ENCODE measurements at places on chromosomes 5 and 9.

- DNase-seq, result no peak
Measured at GRCh38 chr9:108743901-108744371, 111.8 kb downstream of the ACTL7B start.

DNA sequence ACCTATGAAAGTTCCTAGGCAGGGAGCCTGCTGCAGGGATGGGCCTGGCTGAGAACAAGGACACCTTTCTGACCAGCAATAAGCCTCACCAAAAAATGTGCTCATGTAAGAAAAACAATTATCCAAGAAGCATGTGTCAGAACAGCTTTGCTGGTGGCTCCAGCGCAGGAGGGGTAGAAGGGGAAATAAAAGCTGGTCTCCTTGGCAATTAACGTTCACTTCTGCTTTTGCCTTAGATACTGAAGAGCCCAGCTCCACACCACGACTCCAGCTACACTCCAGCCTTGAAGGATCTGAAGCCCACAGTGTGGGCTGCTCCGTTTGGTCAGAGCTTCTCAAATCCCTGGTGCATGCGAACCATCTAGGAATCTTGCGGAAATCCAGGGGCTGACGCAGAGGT lies 107.6 kb upstream of the PHYKPL start:
- no peak for DNase-seq

DNA sequence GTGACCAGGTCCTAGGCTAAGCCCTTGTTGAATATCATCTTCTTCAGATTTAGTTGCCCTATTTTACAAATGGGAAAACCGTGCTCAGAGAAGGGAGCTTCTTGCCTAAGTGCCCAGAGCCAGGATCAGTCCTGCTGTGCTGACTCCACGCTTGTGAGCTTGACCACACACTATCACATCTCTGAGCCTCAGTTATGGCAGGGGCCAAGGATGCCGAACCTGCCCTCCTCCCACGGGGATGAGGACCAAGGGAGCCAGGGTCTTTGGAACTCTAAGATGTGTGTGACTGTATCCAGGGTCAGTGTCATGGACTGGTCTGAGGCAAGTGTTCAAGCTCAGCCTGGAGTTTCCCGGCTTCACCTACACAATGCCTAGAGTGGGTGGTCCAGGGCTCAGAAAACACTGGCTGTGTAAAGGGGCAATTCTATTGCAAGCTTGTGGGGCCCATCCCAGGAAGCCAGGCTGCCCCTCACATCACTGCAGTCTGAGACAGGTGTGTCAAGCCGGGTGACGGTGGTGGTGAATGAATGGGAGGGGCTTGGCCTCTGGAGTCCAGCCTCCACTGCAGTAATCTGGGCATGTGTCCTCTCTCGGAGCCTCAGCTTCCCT lies 235.7 kb downstream of the PBX3 start:
- DNase-seq, result no peak

DNA sequence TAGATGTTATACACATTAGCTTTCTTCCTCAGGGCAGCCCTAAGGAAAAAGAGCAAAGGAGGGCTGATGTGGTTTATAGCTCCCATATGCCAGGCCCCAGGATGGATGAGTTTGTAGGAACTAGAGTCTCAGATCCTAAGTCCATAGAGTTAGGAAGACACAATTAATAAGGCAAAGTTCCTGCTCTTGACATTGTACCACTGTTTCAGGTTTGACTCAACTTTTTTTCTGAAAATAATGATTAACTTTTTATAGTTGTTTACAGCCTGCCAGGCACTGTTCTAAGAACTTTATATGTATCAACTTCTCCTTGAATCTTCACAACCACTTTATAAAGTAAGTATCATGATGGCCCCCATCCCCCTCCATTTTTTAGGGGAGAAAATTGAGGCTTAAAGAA lies 339.5 kb downstream of the PDE4D start:
- no peak for DNase-seq

GRCh38 chr5:68219161-68219816 lies 3.7 kb downstream of the PIK3R1 start:
- DNase-seq, result no peak

GRCh38 chr5:88833371-88834130 lies 49.4 kb downstream of the MEF2C start:
- peak; percentile 67 for DNase-seq

GRCh38 chr5:56565644-56566043 lies 249.7 kb upstream of the MAP3K1 start:
- DNase-seq, result no peak

- no peak for DNase-seq
Measured at GRCh38 chr9:5269249-5269715, 35.2 kb downstream of the RLN2 start.

DNA sequence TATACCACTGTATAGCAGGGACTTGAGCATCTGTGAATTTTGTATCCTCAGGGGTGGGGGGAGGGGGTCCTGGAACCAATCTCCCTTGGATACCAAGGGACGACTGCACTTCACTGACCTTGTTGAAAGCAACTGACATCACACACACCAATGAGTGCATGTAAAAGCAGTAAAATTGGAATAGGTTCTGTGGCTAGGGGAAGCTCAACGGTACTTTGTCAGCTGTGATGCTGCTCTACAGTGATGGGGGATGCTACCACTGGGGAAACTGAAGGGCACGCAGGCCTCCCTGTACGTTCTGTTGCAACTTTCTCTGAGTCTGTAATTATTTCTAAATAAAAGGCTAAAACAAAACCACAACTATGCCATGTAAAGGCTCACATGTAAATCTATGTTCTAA lies 47.0 kb upstream of the RETREG1 start:
- no peak for DNase-seq

- DNase-seq, result no peak
Measured at GRCh38 chr5:20572614-20573013, 584.6 kb upstream of the CDH18 start.

DNA sequence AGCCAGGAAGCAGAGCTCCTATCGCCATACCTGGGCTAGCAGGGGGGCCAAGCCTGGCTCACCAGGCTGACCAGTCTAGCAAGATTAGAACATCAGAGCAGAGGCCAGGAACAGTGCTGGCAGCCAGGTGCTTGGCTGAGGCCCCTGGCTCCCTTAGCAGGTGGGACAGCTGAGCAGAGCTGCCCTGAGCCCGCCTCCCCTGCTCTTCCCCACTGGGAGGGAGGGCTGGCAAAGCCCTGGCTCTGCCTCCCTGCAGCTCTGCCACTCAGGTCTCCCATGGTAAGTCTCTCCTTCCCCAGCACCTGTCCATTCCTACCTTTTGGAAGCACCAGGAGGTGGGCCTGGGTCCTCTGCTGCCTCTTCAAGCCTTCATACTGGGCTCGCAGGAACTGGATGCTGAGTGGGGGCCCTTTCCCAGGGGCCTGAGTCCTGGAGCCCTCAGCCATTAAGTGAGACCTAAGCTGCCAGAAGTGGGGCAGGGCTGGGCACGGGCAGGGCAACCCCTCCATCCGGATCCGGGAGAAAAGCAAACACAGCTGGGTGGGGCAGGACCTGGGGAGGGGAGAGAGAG lies 803 bp downstream of the C9orf152 start:
- DNase-seq, result no peak

DNA sequence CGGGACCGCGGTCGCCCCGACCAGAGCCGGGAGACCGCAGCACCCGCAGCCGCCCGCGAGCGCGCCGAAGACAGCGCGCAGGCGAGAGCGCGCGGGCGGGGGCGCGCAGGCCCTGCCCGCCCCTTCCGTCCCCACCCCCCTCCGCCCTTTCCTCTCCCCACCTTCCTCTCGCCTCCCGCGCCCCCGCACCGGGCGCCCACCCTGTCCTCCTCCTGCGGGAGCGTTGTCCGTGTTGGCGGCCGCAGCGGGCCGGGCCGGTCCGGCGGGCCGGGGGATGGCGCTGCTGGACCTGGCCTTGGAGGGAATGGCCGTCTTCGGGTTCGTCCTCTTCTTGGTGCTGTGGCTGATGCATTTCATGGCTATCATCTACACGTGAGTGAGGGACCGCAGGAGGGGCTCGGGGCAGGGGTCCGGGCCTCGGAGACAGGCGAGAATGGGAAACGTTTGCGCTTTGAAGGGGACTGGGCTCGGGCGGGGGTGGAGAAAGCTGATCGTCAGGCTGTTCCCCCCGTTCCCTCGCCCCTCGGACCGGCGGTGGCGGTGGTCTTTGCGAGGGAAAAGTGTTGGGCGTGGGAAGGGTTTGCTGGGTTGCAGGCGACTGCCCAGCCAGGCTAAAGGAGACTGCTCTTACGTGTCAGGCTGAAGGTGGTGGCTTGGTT lies 457 bp downstream of the UGCG start:
- no peak for DNase-seq

GRCh38 chr5:153619771-153620170 lies 129.3 kb downstream of the GRIA1 start:
- DNase-seq, result no peak

GRCh38 chr5:81703840-81704239 lies 47.1 kb downstream of the SSBP2 start:
- no peak for DNase-seq

- DNase-seq, result no peak
Measured at GRCh38 chr5:146919304-146919703, 40.7 kb upstream of the PPP2R2B start.

DNA sequence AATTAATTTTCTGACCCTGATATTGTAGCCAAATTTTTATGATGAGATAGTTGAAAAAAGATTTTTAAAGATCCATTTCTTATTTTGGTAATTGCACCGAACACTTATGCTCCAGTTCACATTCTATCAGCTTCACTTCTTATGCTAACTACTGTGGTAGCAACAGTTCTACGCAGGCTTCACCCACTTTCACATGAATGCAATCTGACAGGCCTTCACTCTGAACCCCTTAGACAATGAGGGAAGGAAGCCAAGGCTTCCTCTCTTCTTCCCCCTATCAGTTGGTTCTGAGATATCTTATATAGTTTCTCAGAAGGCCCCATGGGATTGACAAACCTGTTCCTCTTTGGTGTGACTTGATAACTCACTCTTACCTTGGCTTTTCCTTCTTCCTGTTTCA lies 185.8 kb downstream of the CETN3 start:
- DNase-seq, result no peak

GRCh38 chr5:171310819-171311321 lies 1.8 kb downstream of the TLX3 start:
- DNase-seq, result no peak

DNA sequence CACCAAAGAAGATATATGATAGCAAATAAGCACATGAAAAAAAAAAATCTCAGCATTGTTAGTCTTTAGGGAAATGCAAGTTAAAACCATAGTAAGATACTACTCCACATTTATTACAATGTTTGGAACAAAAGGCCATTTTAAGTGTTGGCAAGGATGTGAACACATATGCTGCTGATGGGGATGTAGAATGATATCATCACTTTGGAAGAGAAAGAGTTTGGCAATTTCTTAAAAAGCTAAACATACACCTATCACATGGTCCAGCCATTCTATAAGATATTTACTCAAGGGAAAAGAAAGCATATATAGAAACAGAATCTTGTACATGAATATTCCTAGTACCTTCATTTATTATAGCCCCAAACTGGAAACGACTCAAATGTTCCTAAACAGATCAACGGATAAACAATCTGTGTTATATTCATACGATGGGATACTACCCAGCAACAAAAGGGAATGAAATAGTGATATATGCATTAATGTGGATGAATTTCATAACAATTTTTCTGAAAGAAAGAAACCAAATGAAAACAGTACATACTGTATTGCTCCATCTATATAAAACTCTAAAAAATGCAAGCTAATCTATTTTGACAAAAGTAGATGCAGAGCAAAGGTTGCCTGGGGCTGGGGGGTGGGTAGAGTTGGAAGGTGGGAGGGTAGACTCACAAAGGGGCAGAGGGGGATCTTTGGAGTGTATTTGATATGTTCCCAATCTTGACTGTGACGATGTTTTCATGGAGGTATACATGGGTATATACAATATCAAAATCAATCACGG lies 45.7 kb upstream of the SMAD5 start:
- no peak for DNase-seq

DNA sequence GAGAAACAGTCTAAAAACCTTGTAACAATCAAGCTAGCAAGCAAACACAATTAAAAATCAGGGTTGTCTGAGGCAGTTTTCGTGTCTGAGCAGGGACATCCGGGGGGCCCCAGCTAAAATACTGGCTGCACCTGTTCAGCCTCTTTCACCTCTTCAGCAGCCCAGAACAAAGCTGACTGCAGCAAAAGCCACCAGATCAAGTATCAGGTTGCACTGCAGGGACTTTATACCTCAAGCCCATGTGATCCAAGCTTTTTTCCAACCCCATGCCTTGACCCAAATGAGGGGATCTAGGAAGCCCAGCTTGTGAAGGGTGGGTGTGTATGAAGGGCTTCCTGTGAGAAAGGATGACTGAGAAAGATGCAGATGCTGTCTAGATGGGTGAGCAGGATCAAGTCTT lies 133.4 kb downstream of the SEMA6A start:
- DNase-seq, result no peak

- no peak for DNase-seq
Measured at GRCh38 chr5:26807231-26808199, 230.9 kb downstream of the CDH9 start.

DNA sequence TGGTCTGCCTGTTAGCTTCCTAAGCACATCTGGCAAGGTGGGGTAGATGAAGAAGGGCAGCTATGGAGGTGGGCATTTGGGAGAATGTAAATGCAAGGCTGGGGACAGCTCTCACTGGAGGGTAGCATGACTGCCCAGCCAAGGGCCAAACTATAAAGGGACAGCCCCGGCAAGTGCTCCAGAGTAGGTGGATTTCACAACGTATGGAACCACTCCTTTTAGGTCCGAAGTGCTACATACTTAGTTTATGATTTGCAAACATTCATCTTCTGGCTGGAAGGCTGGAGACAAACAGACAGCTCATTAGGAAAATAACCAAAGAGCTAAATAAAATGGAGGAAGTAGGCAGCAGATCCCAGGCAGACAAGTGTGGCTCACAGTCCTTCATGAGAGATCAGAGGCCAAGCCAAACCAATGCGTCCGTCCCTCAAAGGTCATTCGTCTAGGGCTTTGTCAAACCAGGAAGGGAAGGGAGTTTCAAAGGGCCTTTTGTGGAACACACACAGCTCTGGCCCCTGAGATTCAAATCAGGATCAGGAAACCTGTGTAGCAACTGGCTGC lies 42.5 kb upstream of the GLRX start:
- DNase-seq, result no peak

GRCh38 chr5:135543001-135543484 lies 7.3 kb upstream of the NEUROG1 start:
- DNase-seq, result no peak

- DNase-seq, result no peak
Measured at GRCh38 chr5:141919218-141920119, 4.2 kb upstream of the DELE1 start.

DNA sequence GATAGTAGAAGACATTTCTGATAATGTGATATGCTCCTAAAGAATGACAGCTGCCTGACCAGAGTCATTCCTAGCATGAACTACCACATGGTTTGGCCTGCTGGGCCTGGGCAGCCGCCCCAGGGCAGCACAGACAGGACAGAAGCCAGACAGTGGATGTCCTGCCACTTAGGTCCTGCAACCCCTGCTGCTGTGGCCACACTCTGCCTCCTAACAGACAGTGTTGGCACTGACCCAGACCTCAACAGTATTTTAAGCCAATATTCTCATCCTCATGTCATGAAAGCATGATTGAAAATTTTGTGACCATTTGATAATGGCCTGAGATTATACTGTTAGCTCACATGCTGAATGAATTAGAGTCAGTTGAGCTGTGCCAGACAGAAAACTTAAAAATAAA lies 15.8 kb downstream of the CENPP start:
- DNase-seq, result no peak

GRCh38 chr9:113574441-113575262 lies 111.1 kb downstream of the RGS3 start:
- no peak for DNase-seq
